ACHN (cell line): ENCODE measurements at places on chromosomes 2 and 18.

DNA sequence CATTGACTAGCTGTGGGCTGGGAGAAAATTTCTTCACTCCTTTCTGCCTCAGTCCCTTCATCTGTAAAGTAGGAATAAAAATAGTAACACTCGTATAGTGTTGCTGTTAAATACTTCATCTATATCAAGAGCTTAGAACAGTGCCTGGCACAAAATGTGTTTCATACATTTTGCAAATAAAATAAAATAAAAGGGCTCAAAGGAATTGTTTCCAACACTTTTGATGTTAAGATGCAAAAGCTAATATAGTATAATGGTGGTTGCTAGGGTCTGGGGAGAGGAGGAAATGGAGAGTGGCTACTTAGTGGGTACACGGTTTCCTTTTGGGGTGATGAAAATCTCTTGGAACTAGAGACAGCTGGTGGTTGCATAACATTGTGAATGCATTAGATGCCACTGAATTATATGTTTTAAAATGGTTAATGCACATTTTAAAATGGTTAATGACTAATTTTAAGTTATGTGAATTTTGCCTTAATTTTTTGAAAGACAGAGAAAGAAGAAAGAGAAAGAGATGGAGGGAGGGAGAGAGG, 542.1 kb upstream of the ID2 start:
- DNase-seq = no peak

GRCh38 chr2:28274911-28275685, 117.6 kb upstream of the FOSL2 start:
- DNase-seq = peak; percentile 98

GRCh38 chr2:83602753-83603152, 856.3 kb downstream of the SUCLG1 start:
- peak; percentile 22 for DNase-seq

- no peak for DNase-seq
Observed at GRCh38 chr2:164810843-164811242, 30.8 kb downstream of the COBLL1 start.

- DNase-seq = peak; percentile 72
Observed at GRCh38 chr2:230798769-230799399, 65.9 kb upstream of the ITM2C start.

DNA sequence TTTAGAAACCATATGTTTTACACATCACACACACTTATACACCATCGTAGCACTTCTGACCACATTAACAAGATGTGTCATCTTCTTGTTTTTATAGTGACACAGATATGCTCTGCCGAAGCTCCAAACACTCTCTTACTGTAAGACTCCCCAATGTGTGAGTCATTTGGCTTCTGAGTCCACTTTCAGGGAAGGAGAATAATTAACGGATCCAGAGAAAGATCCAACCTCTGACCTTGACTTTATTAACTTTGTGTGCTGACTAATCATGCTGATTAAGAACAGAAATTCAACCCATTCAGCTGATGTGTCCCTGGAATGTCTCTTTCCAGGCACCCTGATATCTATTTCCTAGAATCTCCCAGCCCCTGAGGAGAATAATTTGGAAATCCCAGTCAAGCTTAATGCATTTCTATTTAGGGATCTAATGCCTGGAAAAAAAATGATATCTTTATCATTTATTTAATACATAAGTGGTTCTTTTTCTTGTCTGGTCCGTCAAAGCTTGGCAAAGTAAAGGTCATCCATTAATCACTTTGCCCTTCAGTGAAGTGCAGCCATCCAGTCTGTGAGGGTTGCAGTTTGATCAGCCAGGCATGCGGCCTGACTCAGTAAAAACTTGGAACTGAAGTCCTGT, 615.8 kb upstream of the SYT4 start:
- peak; percentile 85 for DNase-seq

- no peak for DNase-seq
Observed at GRCh38 chr2:149360106-149360505, 29.7 kb downstream of the LYPD6 start.

- peak; percentile 23 for DNase-seq
Observed at GRCh38 chr2:173972636-173973035, 7.5 kb upstream of the SP3 start.

GRCh38 chr2:240995041-240996021, 3.1 kb upstream of the SNED1 start:
- no peak for DNase-seq
